ENCODE measurements at places on chromosomes 1 and 21.

- DNase-seq = no peak
Measured at GRCh38 chr1:212718499-212718898, 18.9 kb upstream of the BATF3 start.

DNA sequence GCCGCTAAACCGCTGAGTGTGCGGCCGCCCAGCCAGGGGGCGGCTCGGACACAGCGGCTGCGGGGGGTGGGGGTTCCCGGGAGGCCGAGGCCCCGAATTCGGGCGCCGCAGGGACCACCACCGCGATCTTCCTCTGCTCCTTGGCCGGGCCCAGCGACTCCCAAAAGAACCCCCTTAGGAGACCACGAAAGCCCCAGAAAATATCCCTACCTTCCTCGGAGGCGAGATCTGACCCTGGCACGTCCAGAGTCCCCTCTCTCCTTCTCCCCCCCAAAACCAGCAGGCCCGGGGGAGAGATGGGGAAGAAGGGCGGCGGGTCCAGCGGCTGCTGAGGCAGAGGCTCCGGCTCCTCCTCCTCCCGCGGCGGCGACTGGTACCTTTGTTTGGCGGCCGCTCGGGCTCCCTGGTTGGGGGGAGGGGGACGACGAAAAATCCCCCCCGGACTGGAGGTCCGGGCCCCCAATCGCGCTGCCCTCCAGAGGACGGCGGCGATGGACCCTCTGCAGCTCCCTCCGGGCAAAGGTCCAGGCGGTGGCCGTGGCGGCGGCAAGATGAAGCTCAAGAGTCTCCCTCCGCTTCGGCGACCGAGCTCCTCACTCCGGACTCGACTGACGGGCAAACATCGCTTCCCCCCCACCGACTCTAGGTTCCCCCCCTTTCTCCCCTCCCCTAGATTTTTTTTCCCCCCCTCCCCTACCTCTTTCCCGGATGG, at the start of gene ARID4B:
TSS of gene ARID4B (minus strand) at position 621 of the 712 bp plus-strand sequence. CDS start 1,260 bp downstream, outside the sequence.
- no peak for DNase-seq

DNA sequence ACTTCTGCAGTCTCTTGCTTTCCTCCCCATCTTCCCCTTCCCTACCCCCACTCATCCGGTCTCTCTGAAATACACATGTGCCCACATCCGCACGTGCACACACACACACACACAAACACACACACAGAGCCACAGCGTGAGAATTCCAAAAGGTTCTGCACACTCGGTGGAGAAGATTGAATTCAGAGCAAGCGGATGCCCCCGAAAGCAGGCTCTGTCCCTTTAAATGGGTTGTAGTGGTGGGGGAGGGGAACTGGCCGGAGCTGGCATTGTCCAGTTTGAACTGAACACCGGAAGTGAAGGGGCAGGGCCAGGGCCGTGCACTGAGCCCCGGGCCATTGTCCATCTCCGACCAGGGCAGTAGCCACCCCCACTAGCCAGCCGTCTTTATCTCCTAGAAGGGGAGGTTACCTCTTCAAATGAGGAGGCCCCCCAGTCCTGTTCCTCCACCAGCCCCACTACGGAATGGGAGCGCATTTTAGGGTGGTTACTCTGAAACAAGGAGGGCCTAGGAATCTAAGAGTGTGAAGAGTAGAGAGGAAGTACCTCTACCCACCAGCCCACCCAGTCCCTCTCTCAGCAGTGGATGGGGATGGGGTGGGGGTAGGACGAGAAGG, 1.3 kb upstream of the LIN28A start:
- no peak for DNase-seq

GRCh38 chr1:147741065-147741464, 19.3 kb downstream of the GJA5 start:
- no peak for DNase-seq

DNA sequence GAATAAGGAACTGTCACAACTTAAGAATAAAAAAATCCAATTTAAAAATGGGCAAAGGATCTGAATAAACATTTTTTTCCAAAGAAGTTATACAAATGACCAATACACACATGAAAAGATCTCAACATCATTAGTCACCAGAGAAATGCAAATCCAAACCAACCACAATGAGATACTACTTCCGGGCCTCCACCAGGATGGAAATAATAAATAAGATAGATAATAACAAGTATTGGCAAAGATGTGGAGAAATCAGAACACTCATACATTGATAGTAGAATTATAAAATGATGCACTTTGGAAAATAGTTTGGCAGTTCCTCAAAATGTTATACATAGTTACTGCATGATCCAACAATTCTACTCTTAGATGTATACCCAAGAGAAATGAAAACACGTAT, 18.7 kb downstream of the ZSWIM5 start:
- DNase-seq = no peak

DNA sequence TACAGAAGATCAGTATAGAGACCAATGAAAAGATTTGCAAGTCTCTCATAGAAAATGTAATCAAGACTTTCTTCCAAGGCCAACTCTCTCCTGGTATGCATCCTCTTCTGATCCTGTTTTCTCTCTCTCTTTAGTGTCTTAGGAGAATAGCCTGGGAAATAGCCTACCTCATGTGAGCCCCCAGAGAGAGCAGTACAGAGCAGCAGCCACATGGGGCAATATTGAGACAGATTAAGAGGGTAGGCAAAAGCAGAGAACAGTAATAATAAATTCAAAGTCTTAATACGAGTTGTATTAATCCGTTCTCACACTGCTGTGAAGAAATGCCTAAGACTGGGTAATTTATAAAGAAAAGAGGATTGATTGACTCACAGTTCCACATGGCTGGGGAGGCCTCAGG, 61.4 kb downstream of the RNASEL start:
- DNase-seq = no peak

GRCh38 chr1:162997499-162998285, 71.5 kb upstream of the RGS4 start:
- no peak for DNase-seq

DNA sequence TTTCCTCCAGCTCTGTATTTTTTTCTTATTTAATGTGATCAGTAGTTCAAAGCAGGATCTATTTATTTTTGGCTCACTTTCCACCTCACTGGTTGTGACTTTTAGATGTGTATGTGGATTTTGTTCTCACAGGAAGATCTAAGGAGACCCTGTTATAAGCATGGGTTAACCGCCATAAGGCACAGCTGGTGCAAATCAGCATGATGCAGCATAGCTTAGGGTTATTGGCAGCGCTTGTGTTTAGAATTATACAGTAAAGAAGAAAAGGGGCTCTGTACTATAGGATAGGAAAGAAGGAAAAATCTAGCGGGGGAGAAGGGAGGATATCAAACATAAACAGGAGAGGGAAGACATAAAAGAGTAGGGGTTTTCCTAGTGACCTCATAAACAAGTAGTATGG, 26.9 kb upstream of the RGL1 start:
- DNase-seq = no peak

- no peak for DNase-seq
Measured at GRCh38 chr1:67189953-67190352, 23.7 kb downstream of the IL23R start.

DNA sequence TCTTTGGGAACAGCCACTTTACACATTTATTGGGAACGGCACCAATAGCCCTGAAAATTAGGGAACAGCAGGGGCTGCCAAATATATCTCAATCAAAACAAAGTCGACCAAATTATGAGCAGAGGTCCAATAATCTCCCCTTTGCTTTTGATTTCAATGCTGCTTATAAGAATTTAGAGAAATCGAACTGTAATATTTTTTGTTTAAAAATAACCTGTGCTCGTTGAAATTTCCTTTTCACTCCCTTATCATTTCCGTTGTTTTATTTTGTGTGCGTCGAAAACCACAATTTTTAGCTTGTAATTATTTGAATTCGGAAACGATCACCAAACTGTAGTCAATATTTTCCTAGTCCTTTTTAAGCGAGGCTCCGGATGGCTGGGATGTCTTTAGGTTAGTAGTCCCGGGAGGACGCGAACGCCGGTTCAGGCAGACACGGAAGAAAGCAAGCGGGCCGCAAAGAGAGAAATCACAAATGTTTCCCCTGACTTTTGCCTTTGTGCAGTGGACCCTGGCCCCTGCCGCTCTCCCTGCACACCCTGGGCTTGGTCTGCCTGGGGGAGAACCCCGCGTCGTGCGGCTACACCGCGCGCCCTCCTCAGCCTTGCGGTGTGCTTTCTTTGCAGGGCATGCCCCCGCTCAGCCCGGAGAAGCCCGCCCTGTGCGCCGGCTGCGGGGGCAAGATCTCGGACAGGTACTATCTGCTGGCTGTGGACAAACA, 2.3 kb downstream of the LHX9 start:
- peak; percentile 27 for DNase-seq

DNA sequence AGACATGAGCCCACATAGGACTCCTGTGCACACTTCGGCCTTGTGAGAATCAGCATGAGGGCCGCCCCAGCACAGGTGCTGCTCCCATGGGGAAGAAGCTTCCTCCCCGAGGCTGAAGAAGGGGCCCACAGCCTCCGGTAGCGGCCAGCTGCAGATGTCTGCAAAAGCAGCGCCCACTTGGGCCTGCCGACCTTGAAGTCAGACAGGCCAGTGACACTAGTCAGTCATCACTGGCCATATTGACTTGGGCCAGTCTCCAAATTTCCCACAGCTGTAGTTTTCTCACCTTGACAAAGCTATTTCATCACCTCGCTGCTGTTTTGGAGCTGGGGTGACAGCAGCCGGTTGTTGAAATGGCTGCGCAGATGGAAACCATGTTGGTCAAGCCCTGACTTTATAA, 83.0 kb downstream of the RIPK4 start:
- DNase-seq = no peak

DNA sequence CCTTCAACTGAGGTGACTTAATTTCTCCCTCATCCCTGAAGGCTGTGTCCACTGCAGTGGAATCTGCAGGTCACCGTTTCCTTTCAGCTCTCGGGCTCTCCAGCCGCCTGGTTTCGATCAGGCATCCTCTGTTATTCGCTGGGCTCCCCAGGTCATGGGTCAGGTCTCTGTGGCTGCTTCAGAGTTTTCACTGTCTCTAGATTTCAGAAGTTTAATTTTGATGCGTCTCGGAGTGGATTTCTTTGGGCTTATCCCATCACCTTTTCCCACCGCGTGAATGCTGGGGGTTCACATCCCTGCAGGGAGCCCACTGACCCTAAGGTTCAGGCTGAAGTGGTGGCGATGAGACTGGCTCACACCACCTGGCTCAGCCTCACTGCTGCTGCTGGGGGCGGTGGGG, 3.3 kb downstream of the ACTRT2 start:
- DNase-seq = no peak

DNA sequence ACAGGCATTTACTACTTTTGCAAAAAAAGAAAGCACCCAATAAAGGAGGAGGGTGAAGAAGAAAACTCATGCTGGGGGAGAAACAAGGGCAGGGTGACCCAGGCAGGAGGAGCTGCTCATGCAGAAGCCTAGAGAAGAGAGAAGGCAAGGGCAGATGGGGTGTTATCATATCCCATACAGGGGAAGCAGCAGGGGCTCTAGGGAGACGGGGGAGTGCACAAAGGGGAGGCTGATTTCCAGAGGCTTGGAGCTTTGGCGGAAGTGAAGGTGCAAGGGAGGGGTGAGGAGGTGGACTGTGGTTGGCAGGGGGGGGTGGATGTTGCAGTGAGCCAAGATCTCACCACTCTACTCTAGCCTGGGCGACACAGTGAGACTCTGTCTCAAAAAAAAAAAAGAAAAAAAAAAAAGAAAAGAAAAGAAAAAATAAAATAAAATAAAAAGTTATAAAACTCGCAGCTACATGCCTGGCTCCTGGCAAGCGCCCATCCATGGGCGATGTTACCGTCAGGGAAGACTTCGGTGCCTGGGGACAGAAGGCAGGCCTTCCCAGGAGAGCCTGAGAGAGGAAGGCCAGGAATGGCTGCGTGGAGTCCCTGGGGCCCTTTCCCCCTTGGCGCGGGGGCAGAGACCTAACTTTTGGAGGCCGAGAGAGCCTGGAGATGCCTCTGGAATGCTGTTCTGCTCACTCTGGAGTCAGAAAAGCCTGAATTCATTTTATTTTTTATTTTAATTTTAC, 3.3 kb upstream of the FCN3 start:
- DNase-seq = no peak

- DNase-seq = peak; percentile 12
Measured at GRCh38 chr1:91124989-91125417, 103.2 kb upstream of the ZNF644 start.

GRCh38 chr1:119329541-119330461, 38.8 kb upstream of the HAO2 start:
- DNase-seq = no peak

DNA sequence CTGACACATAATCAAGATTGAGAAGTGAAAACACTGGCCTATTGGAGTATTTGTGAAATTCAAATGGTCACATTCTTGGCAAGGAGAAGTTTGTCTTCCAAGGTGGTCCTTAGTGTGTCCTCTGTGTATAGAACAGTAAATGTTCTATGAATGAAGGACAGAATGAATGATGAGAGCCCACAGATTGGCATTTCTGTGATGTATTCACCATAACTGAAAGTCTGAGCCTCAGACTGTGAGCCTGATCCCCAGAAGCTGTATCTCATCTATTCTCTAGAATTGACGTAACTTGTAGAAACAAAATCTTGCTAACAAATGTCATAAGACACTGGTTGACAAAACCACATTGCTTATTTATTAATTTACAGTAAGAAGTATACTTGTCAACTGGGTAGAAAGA, 111.5 kb upstream of the ETV3 start:
- no peak for DNase-seq

- no peak for DNase-seq
Measured at GRCh38 chr1:37716321-37716720, 24.0 kb downstream of the CDCA8 start.

- no peak for DNase-seq
Measured at GRCh38 chr1:43005460-43006361, 47.0 kb upstream of the SLC2A1 start.

All from CD4-positive, alpha-beta T cell (primary cell).